Smooth muscle cell of the brain vasculature (primary cell): ENCODE measurements at places on chromosomes 16 and 17.
A peak's percentile ranks its signal among the peaks of the same experiment; 100 is the strongest.

DNA sequence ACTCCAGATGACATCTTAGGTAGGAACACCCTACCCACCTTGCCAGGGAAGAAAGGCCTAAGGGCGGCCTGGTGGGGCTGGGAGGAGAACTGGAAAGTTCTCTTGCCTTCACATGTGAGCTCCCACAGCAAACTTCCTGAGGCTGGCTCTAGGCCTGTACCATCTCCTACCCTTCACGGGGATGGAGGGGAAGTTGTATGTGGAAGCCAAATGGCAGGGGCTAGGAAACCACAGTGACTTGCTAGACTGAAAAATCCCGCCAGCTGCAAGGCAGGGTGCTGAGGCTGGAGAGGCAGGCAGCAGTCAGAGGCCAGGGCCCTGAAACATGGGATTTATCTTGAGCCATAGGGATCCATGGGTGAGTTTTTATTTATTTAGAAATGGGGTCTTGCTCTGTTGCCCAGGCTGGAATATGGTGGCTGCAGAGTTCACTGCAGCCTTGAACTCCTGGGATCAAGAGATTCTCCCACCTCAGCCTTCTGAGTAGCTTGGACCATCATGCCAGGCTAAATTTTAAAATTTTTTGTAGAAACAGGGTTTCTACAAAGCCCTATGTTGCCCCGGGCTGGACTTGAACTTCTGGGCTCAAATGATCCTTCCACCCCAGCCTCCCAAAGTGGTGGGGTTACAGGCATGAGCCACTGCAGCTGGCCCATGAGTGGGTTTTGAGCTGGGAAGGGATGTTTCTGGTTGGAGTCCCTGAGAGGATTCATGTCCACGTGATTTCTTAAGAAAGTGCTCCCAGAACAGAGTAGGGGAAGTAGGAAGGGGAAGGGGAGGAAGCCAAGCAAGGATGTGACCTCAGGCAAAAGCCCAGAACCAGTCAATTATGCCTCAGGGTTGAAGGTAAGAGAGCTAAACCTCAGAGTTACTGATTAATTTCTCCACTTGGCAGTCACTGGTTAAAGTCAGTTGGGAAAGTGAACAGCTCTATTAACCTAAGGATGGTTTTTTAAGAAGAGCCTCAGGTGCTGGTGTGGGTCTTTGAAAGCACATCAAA lies 4.0 kb upstream of the KAT8 start:
- no peak for DNase-seq

GRCh38 chr16:69182730-69183416 lies 4.1 kb upstream of the SNTB2 start:
- DNase-seq = no peak

DNA sequence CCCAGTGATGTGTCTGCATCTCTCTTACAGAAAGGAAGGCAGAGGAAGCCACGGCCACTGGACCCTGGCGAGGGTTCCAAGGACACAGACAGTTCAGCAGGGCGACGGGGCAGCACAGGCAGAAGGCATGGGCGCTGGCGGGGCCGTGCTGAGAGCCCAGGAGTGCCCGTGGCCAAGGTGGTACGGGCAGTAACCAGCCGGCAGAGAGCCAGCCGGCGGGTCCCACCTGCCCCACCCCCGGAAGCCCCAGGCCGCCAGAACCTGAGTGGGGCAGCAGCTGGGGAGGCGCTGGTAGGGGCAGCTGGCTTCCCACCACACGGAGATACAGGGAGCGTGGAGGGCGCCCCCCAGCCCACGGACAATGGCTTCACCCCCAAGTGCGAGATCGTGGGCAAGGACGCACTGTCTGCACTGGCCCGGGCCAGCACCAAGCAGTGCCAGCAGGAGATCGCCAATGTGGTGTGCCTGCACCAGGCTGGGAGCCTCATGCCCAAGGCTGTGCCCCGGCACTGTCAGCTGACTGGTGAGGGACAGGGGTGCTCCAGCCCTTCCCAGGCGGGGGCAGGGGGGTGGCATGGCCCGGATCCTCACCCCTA lies 7.8 kb downstream of the XYLT2 start:
- DNase-seq = no peak

DNA sequence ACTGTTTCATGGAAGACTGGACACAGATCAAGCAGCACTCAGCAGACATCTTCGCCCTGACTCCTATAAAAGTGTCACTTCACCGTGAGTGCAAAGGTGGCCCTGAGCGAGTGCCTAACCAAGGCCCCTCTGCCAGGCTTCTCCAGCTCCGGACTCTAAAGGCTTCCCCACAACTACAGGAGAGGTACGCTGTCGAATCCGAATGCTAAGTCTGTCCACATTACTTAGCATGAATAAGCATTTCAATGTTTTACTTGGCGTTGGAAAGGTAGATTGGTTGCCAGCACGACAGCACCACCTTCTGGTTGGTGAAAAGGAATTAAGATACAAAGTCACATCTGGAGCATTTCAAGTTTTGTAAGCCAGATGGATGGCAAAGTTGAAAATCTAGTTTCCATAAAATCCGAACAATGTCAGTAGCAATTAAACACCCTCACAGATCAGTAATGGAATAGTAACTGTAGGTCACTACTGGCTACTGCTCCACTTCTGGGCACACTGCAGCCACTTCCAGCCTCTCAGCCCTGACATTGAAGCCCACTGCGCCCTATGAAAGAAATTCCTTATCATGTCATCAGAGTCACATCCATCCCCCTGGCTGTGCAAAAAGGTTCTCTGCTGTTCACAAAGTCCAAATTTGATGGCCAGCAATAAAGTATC lies 100.9 kb downstream of the PARN start:
- peak; percentile 84 for DNase-seq

GRCh38 chr16:50600582-50601283 lies 52.5 kb downstream of the NKD1 start:
- no peak for DNase-seq

GRCh38 chr17:59527325-59527917 lies 38.0 kb upstream of the DHX40 start:
- DNase-seq = no peak

GRCh38 chr16:68779891-68780290 lies 42.8 kb downstream of the CDH1 start:
- DNase-seq = no peak

DNA sequence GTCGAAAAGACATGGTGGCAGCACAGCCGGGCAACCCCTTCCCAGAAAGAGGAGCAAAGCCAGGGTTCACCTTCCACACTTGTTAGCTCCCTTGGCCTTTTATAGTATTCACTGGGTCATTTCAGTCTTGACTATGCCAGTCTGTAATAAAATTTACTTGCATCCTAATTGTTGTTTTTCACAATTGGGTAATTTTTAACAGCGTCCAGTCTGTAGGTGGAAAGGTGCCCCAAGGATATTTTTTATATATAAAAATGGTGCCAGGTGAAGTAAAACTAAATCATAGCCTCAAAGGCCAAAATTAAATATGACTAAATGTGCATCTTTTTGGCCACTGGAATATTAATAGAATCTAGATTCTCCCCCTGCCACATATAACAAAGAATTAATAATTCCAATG lies at the start of gene KRT26:
Gene KRT26 (minus strand): TSS at position 101 of the 400 bp plus-strand sequence. CDS start 88 bp downstream, at position 13.
- no peak for DNase-seq

DNA sequence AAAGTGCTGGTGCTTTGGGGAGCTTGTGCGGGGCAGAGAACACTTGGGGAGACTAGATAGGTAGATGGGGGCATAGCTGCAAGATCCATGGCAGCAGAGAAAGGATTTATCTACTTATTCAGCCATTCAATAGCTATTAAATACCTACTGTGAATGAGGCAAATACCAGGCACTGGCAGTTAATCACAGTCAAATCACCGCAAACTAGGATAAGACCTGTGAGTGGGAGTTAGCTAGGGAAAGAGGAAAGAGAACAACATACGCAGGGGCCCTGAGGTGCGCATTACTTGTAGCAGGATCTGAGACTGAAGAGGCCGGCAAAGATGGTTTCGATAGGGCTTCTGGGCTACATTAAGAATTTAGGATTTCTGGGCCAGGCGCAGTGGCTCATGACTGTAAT lies 3.8 kb upstream of the ALKBH5 start:
- no peak for DNase-seq

DNA sequence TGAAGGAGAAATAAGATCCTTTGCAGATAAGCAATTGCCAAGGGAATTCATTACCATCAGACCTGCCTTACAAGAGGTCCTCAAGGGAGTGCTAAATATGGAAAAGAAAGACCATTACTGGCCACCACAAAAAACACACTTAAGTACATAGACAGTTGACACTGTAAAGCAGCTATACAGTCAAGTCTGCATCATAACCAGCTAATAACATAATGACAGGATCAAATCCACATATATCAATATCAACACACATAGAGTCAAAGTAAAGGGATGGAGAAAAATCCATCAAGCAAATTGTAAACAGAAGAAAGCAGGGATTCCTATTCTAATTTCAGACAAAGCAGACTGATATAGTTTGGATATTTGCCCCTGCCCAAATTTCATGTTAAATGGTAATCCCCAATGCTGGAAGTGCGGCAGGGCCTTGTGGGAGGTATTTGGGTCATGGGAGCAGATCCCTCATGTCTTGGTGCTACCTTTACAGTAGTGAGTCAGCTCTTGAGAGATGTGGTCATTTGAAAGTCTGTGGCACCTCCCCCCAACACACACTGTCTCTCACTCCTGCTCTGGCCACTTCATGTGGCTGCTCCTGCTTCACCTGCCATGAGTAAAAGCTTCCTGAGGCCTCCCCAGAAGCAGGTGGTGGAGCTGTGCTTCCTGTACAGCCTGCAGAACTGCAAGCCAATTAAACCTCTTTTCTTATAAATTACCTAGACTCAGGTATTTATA lies 32.8 kb downstream of the TANC2 start:
- no peak for DNase-seq

GRCh38 chr17:73994946-73995345 lies 208.5 kb upstream of the RPL38 start:
- no peak for DNase-seq

GRCh38 chr16:12459391-12460063 lies 344.2 kb downstream of the CPPED1 start:
- DNase-seq = no peak

DNA sequence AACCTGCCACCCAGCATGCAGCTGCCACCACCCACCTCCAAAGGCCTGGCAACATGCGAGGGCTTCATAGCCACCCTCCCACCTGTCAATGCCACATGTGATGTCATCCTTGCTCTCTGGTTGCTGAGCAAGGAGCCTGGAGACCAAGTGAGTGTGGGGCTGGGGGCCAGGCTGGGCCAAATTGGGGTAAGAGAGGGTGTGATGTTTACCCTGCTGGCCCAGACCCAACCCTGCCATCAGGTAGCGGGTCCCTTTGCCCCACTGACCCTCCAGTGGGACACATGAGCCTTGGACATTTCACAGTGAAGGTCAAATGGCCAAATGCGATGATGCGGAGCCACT lies 8.9 kb downstream of the ALOX15B start:
- no peak for DNase-seq

DNA sequence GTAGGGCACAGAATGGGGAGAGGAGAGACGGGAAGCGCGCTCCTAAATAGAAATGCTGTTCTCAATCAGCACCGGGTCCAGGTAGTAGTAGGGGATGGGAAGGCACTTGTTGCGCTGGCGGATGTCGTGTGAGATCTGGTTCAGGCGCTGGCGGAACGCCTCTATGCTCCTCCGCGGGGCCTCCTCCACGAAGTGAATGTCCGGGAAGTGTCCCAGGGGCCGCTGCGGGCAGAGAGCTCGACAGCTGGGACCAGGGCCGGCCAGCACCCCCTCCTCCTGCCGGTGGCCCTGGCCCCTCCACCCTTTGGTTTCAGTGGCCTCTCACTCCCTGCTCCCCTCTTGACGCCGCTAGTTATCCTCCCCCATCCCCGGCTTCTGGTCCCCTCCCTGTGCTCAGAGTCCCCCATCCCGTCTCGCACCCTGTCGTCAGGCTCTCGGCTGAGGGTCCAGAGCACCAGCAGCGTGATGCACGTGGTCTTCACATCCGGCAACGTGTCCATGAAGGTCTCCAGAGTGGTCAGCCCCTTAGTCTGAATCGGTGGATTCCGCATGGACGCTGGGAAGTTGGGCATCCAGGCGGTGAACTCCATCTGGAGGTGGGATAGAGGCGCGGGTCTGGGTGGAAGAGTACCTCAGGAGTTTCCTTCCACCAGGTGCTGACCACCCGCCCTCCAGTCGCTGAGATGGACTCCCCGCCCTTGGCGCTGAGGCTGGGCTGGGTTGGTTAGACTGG lies 14.6 kb downstream of the ALOX12B start:
- no peak for DNase-seq
